ENCODE measurements at places on chromosomes 4 and X.
A peak's percentile ranks its signal among the peaks of the same experiment; 100 is the strongest.

GRCh38 chrX:42708222-42708621 lies 69.7 kb downstream of the PPP1R2C start:
- no peak for DNase-seq

GRCh38 chr4:67714248-67714583 lies 13.3 kb upstream of the UBA6 start:
- peak; percentile 54 for DNase-seq

GRCh38 chr4:113741956-113742355 lies 19.6 kb downstream of the CAMK2D start:
- no peak for DNase-seq

- no peak for DNase-seq
Measured at GRCh38 chr4:98669577-98669976, 11.2 kb upstream of the TSPAN5 start.

- DNase-seq, result peak; percentile 71
Measured at GRCh38 chrX:103629318-103630170, 769 bp downstream of the TCEAL1 start.

GRCh38 chrX:63513825-63514568 lies 162.9 kb upstream of the SPIN4 start:
- DNase-seq, result no peak

DNA sequence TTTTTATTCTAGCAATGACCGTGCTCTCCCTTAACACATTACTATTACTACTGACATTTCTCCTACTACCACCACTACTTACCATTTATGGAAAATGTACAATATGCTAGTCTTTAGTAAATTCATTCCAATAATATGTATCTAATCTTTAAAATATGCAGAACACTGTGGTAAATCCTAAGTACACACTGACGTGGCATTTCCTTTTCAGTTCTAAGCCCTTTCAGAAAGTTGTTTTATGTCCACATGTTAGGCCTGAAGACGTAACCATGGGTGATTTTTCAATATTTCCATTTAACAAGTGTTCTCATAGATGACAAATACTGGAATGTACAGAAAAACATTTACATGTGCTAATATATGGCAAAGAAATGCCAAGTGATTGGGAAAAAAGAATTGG lies 268.6 kb upstream of the SLIT2 start:
- no peak for DNase-seq

- no peak for DNase-seq
Measured at GRCh38 chrX:154515090-154515965, 704 bp downstream of the FAM3A start.

GRCh38 chr4:94338681-94339351 lies 3.8 kb downstream of the HPGDS start:
- DNase-seq, result no peak

DNA sequence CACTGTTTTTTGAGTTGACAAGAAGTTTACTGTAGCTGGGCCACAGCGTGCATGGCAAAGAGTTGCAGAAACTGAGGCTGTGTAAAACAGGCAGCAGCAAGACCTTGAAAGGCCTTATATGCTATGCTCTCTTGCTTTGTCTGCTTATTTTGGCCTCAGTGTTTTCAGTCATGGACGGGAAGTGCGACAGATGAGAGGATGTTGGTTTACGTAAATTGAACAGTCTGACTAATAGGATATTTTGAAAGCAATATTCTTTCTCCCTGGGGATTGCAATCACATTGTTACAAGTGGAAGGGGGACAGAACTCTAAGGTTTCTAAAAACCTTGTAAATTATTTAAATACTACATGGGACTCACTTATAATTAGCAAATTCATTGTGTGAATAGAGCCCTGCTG lies 32.2 kb upstream of the MAGEA10 start:
- DNase-seq, result no peak

DNA sequence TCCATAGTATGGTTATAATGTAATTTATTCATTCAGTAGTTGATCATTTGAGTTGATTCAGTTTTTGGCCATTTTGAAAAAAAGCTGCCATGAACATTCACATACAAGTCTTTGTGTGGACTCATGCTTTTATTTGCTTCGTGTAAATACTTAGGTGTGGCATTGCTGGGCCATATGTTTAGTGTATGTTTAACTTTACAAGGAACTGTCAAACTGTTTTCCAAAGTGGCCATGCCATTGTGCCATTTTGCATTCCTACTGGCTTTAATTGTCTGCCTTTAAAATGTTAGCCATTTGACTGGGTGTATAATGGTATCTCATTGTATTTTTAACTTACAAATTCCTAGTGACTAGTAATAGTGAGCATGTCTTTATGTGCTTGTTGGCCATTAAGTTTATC lies 8.8 kb downstream of the MTM1 start:
- DNase-seq, result no peak

- DNase-seq, result no peak
Measured at GRCh38 chrX:85375333-85375738, 4.1 kb downstream of the POF1B start.

DNA sequence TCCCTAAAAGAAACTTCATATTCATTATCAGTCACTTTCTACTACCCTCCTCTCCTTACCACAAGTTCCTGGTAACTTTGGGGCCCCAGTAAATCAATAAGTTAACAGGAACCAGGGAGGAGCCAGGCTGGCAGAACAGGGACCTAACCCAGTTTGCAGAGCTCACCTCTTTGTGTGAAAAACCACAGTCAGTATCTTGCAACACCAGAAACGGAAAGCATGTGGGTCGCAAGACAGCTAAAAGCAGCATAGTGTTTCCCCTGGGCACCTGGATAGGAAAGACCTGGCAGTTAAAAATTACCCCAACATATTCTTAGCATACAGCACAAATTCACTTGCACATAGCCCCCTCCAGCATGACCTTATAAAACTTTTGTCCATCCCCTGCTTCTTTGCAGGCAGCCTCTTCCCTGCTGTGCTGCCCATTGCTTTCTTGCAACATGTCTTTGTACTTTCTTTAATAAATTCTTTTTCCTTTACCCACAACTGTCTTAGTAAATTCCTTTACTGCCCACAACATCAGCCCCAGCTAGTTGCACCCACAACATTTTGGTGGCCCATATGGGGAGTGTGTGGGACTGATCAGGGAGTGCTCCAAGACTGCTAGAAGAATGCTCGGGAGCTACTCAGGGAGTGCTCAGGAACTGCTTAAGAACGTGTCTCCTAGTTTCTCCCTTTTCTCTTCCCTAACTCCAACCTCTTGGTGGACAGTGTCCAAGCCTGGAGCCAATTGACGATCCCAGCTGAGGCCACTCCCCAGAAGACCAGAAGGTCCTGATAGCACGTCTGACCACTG lies 83.4 kb downstream of the MSN start:
- DNase-seq, result no peak

DNA sequence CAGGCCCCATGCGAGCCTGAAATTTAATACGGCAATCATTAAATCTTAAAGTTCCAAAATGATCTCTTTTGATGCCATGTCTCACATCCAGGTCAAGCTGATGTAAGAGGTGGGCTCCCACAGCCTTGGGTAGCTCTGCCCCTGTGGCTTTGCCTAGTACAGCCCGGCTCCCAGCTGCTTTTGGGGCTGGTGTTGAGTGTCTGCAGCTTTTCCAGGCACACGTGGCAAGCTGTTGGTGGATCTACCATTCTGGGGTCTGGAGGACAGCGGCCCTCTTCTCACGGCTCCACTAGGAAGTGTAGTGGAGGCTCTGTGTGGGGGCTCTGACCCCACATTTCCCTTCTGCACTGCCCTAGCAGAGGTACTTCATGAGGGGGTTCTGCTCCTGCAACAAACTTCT lies 588.9 kb downstream of the CENPC start:
- DNase-seq, result no peak

GRCh38 chr4:153189016-153189801 lies 15.0 kb upstream of the TRIM2 start:
- DNase-seq, result no peak
